Hindlimb muscle (tissue), 1 donor: ENCODE measurements at places on chromosomes 5 and 9.

- DNase-seq = no peak
These were observed 15.0 kb downstream of the HMHB1 start for GRCh38 chr5:143826951-143827444.

- DNase-seq = no peak
These were observed 38.6 kb downstream of the CRB2 start for GRCh38 chr9:123394291-123395235.

DNA sequence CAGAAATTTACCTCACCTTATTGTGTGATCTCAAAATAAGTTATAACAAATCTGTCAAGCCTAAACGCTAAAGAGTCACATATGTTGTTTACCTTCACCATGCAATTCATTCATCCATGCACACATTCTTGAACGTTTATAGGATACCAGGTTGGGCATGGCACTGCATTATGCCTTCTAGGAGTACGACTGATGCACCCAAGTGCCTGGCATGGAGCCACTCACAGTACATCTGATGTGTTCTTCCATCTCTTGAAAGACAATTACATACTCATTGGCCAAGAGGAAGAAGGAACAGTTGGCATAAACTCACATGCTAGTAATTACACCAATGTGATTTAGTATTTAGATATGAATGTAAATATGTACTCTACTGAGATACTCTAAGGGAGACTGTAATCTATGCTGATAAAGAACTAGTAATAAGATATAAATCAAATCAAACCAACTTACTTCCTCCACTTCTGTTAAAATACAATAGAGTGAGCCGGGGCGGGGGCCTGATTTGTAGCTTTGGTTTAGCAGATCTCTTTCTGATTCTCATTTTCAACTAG is 90.7 kb downstream of the LPAR1 start:
- no peak for DNase-seq

DNA sequence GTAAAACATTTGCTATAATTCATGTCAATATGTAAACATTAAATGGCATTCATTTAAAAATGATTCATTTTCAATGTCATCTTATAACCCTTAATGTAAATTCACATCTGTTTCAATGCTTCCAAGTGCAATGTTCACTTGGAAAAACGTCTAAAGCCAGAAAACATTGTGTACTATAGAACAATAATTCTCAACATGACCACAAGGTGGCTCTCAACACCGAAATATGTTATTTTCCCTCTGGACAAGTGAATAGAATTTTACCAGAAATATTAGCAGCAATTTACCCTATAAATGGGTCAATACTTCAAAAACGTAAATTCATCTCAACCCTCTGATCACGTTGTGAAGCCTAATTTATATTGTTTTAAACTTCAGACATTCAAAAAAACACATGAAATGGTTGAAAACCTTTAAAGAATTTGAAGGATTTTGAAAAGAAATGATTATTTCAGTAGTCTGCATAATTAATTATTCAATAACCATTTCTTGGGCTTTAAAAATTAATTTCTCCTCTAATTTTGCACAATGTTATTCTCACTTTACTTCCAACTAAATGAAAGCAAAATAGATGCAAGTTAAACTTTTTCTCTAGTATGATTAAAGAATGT is 11.0 kb downstream of the CDH10 start:
- peak; percentile 59 for DNase-seq

DNA sequence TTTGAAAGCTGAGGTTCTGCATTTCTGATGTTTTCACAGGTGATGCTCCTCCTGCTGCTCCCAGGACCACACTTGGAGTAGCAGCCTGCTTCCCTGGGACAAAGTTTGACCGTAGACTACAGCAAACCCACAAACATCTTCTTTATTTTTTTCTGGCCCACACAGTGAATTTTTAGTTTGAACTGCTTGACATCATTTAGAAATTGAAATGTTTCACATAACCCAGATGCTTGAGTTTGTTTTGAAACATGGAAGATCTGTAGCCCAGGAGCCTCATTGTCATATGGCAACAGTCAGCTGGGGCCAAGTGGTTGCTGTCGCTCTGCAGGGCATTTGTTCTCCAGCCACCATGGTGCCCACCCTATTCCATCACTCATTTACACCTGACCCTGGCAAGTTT is 8.4 kb downstream of the SH3TC2 start:
- no peak for DNase-seq

- DNase-seq = no peak
These were observed 123.5 kb downstream of the DEPDC1B start for GRCh38 chr5:60576425-60576824.

- no peak for DNase-seq
These were observed 439.9 kb upstream of the KLF4 start for GRCh38 chr9:107929443-107929842.

- DNase-seq = no peak
These were observed 296.1 kb upstream of the CLINT1 start for GRCh38 chr5:158155067-158155466.

DNA sequence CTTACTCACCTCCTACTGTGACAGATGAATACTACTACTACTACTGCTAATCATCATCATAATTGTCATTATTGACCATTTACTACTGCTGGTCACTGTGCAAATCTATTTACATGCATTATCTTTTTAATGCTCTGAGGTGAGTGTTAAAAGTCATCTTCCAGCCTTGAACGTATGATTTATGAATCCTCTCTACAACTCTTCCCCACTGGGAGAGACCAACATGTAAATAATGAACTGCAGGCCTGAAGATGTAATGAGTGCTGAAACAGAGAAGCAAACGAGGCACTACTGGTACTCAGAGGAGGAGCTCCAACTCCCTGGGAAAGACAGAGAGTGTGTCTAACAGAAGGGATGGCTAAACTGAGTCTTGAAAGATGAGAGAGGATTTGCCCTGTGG is 95.4 kb downstream of the JAKMIP2 start:
- no peak for DNase-seq

GRCh38 chr5:123610665-123611405 is 98.9 kb downstream of the CSNK1G3 start:
- peak; percentile 51 for DNase-seq

- DNase-seq = no peak
These were observed 188.3 kb upstream of the NMUR2 start for GRCh38 chr5:152593388-152593787.
